ENCODE measurements at places on chromosomes 5 and 9. TPM values are rescaled to one million over a fixed set of nuclear protein-coding genes. Genes with fewer than 3 reads are reported as not detected.

The CACFD1 gene
- total RNA-seq = 0.70 TPM

The FLT4 gene
- total RNA-seq = 2.0 TPM

The COL15A1 gene
- total RNA-seq = 0.05 TPM

The FAM221B gene
- total RNA-seq = not detected

The PIP5KL1 gene
- total RNA-seq = 0.90 TPM

The DPYSL3 gene
- 0.14 TPM for total RNA-seq

The PDE4D gene
- total RNA-seq = 47.7 TPM

The POU5F2 gene
- total RNA-seq = 1.1 TPM

The C9orf85 gene
- 9.4 TPM for total RNA-seq

The PRRX2 gene
- 3.4 TPM for total RNA-seq

The WDR36 gene
- 97.7 TPM for total RNA-seq

The EIF4E1B gene
- not detected for total RNA-seq

The MUSK gene
- total RNA-seq = not detected
